Endothelial cell (in vitro differentiated cells): ENCODE measurements at places on chromosomes 6 and 20.
A peak's percentile ranks its signal among the peaks of the same experiment; 100 is the strongest.

DNA sequence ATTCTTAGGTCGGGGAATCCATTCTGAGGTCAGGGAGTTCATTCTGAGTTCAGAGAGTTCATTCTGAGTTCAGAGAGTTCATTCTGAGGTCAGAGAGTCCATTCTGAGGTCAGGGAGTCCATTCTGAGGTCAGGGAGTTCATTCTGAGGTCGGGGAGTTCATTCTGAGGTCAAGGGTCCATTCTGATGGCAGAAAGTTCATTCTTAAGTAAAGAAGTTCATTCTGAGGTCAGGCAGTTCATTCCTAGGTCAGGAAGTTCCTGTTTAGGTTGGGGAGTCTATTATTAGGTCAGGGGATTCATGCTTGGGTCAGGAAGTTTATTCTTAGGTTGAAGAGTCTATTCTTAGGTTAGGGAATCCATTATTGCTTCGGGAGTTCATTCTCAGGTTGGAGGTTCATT, 16.5 kb upstream of the NXT1 start:
- no peak for DNase-seq

DNA sequence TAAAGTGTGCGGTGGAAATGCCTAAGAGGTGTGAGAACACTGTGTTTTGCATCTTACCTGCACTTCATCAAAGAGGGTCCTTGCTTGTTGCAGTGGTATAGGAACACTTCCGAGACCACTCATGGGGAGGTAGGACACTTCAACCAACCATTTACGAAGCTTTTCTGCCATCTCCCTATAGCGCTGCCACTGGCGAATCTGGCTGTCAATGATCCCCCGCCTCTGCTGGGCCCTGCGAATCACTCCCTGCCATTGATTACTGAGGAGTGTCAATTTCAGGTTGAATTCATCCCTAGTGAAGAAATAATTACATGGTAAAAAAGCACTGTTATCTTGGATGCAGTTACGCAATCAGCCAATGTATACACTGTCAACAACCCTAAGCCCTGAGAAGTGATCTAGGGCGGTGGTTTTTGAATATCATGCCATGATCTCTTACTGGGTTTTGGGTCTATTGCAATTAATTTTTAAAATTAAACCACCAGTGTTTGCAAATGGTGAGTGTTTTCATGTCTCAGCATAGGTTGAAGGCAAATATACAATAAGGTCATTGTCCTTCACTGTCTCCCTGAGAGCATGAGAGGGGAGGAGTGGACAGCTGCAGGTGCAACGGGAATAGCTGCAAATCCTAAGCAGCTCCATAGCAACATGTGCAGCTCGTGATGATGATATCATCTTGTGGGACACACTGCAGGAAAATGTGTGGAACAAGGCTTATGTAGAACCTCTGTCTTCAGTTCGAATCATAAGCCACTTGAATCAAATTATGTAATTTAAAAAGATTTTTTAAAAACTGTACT, 400.6 kb downstream of the ESR1 start:
- DNase-seq = no peak

DNA sequence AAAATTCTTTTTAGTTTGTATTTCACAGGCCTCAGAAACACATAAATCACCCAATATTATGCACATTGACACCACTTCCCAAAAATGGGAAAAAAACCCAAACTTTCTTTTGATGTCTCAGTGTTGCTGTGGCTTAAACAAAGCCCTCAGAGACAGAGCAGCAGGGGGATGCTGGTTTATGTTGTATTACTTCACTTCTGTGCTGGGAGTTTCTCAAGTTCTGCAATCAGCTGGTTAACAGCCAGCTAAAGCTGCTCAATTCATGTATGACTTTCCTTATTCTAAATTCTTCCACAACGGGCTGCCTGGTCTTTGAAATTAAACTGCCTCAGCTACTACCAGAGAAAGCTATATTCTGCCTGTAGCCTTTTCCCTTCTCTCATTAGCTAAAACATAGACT, 5.6 kb downstream of the FILIP1 start:
- no peak for DNase-seq

GRCh38 chr6:159260208-159260607, 91.0 kb downstream of the FNDC1 start:
- no peak for DNase-seq

- DNase-seq = no peak
These were observed 657 bp downstream of the NT5DC1 start for GRCh38 chr6:116101302-116101718.

GRCh38 chr6:28257042-28257441, 2.1 kb upstream of the NKAPL start:
- DNase-seq = no peak

GRCh38 chr6:150640556-150641209, 41.0 kb downstream of the PLEKHG1 start:
- no peak for DNase-seq

GRCh38 chr20:31713312-31714273, 9.1 kb downstream of the BCL2L1 start:
- DNase-seq = peak; percentile 54

DNA sequence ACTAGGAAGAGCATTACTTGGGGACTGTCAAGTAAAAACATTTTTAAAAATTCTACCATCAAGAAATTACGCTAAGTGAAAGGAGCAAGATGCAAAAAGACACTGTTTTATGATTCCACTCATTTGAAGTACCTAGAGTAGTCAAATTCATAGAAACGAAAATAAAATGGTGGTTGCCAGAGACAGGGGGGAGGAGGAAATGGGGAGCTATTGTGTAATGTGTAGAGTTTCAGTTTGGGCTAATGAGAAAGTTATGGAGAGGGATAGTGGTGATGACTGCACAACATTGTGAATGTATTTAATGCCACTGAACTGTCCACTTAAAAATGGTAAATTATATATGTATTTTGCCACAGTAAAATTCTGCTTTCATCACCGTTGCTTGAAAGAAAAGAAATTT, 83.8 kb downstream of the UST start:
- no peak for DNase-seq

DNA sequence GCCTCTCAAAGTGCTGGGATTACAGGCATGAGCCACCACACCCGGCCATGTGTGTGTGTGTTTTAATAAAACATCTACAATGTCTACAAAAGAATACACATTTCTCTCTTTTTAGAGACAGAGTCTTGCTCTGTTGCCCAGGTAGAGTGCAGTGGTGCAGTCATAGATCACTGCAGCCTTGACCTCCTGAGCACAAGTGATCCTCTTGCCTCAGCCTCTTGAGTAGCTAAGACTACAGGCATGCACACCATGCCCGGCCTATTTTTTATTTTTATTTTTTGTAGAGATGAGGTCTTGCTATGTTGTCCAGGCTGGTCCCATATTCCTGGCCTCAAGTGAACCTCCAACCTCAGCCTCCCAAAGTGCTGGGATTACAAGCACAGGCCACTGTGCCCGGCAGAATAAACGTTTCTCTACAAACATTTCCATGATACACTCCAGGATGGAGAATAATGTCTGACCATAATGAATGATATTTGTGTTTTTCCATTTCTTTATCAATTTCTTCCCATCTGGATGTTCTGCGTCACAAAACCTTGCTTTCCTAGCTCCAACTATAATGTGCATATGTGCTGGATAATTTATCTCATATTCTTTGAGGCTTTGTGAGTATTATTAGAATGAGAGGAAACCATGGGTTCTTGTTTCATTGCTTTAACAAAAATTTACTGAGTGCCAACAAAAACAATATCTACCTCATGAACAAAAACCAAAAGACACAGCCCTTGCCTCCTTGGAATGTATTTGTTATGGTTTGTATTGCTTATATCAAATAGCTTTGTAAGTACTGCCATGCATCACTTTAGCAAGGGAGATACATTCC, 28.6 kb upstream of the CCN2 start:
- DNase-seq = no peak

GRCh38 chr6:113137426-113137825, 719.7 kb upstream of the MARCKS start:
- DNase-seq = peak; percentile 72

GRCh38 chr6:47250302-47250701, 59.4 kb downstream of the TNFRSF21 start:
- no peak for DNase-seq
